ENCODE measurements at places on chromosomes 11 and 22.
A peak's percentile ranks its signal among the peaks of the same experiment; 100 is the strongest.

DNA sequence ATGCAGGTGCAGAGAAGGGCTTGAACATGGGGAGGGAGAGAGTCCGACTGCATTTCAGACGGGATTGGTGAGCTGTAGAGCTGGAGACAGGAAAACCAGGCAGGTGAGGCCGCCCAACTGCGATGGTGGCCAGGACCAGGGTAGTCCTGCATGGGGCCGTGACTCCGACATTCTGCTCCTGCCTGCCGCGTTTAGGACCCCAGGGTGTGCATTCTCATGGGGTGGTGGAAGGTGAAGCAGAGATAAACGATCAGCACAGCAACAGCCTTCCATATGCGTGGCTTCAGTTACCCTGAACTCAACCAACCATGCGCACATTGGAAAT is 29.3 kb downstream of the SHANK2 start:
- DNase-seq, result no peak

GRCh38 chr22:45968751-45969413 is 8.1 kb downstream of the WNT7B start:
- DNase-seq, result no peak

- no peak for DNase-seq
Measured at GRCh38 chr22:41696703-41697102, 2.6 kb upstream of the MEI1 start.

DNA sequence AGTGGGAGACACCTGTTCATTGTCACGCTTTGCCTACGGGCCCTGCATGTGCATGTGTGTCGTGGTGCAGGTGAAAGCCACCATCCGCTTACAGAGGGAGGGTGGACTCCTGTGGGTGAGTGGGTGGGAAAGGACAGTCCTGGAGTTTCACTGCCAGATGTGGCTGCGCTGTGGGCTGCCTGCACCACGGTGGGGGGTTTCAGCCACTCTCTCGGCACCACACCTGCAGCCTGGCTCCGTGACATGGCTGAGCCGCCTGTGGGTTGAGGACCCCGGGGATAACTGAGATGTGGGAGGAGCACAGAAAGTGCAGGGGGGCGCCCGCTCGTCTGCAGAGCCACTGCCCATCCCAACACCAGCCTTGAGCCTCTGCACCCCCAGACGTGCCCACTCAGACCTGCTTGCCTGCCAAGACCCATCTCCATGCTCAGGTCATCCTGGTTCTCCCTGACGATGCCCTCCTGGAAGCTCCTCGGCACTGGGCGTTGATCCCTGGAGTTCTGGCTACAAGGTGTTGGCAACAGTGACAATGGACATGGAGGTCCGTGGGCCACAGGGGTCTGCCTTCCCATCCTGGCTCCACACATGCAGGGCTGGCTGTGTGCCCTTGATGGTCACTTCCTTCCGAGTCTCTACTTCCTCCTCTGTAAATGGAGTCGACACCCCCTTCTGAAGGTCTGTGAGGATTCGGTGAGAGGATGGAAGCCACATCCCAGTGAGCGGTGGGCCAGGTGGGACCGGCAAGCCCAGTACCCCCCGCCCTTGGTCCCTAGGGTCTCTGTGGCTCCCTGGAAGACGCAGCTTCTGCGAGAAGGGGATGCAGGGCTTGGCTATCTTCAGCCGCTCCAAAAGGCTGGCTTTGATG is 1007.0 kb downstream of the BRD1 start:
- no peak for DNase-seq

GRCh38 chr11:30735946-30736345 is 149.8 kb upstream of the MPPED2 start:
- no peak for DNase-seq

- peak; percentile 41 for DNase-seq
Measured at GRCh38 chr22:23383491-23384361, 196.4 kb downstream of the IGLL1 start.

DNA sequence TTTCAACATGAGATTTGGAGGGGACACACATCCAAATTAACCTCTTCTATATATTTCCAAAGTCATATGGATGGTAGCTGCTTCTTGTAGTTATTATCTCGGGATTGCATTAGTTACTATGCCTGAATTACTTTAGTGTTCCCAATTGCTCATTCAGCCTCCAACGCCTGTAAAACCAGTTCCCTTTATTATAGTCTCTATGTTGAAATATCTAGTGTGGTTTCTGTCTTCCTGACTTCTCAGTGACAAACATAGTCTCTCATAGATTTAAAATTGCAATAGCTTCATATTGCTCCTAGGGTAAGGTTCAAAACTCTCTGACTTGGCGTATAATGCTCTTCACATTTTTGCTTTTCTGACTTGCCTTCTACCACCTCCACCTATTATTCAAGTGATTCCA is 366.4 kb downstream of the CASP12 start:
- DNase-seq, result no peak

GRCh38 chr11:115249061-115249578 is 255.1 kb downstream of the CADM1 start:
- no peak for DNase-seq

DNA sequence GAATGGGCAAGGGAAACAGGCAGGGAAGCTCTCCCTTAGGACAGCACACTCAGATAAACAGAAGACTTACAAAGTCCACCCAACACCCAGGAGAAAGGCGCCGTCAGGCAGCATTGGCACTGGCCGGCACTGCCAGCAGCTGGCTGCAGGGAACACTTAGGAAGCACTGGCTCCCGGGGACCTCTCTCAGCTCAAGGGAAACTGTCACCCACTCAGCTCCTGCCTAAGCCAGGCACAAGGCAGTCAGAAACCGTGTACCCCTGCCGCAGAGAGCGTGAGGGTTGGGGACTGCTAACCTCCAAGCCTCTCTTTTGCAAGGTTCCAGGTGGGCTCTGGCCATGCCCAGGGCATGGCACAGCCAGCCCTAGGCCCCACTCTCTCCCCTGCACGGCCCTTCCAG is 64.7 kb downstream of the DGCR2 start:
- no peak for DNase-seq

GRCh38 chr11:17186932-17187692 is 20.7 kb downstream of the PIK3C2A start:
- no peak for DNase-seq

- DNase-seq, result peak; percentile 69
Measured at GRCh38 chr11:62574363-62575071, 826 bp upstream of the EEF1G start.

- peak; percentile 96 for DNase-seq
Measured at GRCh38 chr11:65860278-65861164, at the start of gene MUS81. Gene MUS81 (plus strand): TSS chr11:65860433. CDS start chr11:65860754, 321 bp downstream.

DNA sequence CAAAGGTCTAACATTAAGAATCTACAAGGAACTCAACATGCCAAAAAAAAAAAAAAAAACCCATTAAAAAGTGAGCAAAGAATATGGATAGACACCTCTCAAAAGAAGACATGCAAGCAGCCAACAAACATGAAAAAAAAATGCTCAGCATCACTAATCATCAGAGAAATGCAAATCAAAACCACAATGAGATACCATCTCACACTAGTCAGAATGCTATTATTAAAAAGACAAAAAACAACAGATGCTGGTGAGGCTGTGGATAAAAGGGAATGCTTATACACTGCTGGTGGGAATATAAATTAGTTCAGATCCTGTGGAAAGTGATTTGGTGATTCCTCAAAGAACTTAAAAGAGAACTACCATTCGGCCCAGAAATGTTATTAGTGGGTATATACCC is 257.7 kb upstream of the PLET1 start:
- DNase-seq, result no peak

GRCh38 chr11:75802913-75803820 is 11.8 kb upstream of the UVRAG start:
- no peak for DNase-seq

- no peak for DNase-seq
Measured at GRCh38 chr11:125956391-125957134, 10.7 kb downstream of the VSIG10L2 start.

GRCh38 chr11:115941044-115941443 is 436.8 kb upstream of the CADM1 start:
- DNase-seq, result no peak

GRCh38 chr22:39288135-39288898 is 31.1 kb downstream of the RPL3 start:
- no peak for DNase-seq

DNA sequence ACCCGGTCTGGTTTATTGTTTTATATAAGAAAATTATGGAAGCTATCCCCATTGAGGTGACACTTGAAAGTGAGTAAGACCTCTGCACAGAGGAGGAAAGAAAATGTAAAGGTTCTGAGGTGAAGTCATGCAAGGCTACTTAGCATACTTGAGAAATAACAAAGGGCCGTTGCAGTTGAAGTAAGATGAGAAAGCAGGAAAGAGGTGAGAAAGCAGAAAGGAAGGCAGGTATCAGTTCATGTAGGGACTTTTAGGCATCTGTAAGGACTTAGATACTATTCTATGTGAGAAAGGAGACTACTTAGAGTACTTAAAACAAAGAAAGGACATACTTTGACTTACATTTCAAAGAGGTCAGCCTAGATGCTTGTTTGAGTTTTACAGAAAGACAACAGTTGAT is 84.7 kb downstream of the CASP12 start:
- DNase-seq, result no peak

- DNase-seq, result no peak
Measured at GRCh38 chr11:6062691-6063358, 32.3 kb upstream of the OR56A1 start.

- no peak for DNase-seq
Measured at GRCh38 chr11:134364261-134364660, 32.5 kb downstream of the GLB1L2 start.

DNA sequence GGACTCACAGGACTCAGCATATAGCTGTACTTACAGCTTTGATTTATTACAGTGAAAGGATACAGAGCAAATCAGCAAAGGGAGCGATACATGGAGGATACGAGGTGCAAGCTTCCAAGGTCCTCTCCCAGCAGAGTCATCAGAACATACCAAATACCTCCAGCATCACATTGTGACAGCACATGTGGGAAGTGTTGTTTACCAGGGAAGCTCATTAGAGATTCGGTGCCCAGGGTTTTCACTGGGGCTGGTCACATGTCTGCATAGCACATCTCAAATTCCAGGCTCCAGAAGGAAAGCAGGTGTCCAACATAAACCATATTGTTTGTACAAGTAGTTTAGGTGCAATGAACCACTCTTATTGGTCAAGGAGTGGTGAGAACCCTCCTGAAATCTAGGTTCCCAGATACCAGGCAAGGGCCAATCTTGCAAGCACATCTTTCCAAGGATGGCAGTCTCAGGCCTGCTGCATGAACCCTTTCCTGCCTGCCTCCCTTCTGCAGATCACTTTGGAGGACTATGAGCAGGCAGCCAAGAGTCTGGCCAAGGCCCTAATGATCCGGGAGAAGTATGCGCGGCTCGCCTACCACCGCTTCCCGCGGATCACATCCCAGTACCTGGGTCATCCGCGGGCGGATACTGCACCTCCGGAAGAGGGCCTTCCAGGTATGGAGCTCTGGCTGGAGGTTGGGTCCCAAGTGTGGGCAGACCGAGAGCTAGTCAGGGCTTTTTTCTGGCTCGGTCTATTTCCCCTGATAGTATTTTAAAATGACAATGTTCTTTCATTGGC is 26.7 kb downstream of the AMPD3 start:
- peak; percentile 41 for DNase-seq

DNA sequence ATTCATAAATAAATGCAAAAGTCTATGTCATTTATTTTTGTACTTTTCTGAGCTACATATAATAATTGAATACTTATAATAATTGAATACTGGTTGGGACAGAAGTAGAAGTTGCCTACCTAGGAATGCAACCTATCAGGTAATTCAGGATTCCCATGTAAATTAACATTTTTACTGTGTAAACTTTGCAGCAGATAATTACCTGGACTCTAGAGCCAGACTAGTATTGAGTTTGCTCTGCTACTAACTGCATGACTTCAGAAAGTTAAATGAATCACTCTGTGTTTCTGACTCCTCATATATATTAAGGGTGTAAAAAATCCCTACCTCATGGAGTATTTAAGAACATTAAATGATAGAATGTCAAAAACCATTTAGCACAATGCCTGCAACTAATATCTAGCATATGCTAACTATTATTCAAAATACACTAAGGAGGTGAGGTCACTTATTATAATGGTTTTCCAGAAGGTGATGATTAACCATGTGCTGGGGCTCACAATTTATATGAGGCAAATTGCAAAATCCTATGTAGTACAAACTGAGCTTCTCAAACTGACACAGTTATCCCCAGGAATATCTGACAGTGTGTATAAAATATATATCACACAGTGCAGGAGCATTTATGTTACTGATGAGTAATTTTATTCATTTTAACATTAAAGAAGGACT is 138.1 kb upstream of the ANO3 start:
- no peak for DNase-seq

DNA sequence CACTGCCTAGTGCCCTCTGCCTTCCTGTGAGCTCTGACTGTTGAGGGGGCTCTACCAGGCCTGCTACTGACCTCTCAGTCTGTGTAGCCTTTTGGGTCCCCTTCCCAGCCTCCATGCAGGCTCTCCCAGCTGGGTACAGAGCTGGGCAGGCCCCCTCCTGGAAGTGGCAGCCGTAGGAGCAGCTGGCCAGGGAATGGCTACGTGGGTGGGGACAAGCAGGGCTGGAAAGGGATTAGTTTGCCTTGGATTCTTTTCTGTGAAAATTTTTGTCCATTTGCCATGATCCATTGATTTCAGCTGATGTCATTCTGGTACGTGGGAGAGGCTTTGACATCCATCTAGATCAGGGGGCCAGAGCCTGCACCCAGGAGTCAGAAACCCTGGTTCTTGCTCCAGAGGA is 23.9 kb upstream of the NECTIN1 start:
- peak; percentile 66 for DNase-seq

DNA sequence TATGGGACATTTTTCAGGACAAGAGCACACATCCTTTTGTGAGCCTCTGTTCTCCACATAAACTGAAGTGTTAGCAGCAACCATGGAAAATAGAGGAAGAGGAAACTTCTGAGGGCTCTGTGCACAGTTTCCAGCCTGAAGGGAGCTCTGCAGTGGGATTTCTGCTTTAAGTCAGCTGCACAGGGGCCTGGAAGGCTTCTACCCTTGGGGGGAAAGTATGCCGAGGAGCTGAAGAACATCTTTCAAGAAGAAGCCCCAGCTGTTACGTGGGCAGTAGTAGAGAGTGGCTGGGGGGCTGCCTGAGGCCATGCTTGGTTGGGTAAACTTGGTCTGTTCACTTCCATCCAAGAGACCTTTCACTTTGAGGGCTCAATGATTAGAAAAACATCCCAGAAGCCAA is 82.7 kb upstream of the EED start:
- DNase-seq, result no peak

GRCh38 chr11:66107600-66108510 is 37.8 kb downstream of the PACS1 start:
- DNase-seq, result no peak

- no peak for DNase-seq
Measured at GRCh38 chr11:58616594-58616993, 5.9 kb upstream of the CNTF start.

GRCh38 chr11:45264839-45265515 is 21.2 kb downstream of the SYT13 start:
- DNase-seq, result no peak

GRCh38 chr22:44314425-44315067 is 1.8 kb upstream of the SHISAL1 start:
- no peak for DNase-seq

- no peak for DNase-seq
Measured at GRCh38 chr11:130886704-130887103, 29.6 kb downstream of the SNX19 start.

Data from right lobe of liver (tissue), 6 donors.